Nephron progenitor cell (in vitro differentiated cells): ENCODE measurements at places on chromosomes 12 and 14.

DNA sequence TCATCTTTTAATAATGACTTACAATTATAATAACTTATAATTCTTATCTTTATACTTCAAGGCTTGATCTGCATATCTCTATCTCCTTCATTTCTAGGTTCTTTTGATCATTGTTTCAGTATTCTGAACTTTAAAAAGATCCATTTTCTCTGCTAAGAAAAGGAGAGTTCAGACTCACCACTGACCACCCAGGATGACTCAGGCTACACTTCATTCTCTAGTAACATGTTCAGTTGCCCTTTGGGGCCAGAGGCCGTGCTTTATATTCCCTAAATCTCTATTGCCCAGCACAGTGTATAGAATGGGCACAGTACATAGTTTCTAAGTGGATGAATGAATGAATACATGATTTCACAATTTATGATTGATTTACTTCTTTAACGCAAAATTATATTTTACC is 268.7 kb downstream of the AKAP6 start:
- no peak for DNase-seq

GRCh38 chr14:74127634-74128033 is 42.9 kb downstream of the LIN52 start:
- no peak for DNase-seq

DNA sequence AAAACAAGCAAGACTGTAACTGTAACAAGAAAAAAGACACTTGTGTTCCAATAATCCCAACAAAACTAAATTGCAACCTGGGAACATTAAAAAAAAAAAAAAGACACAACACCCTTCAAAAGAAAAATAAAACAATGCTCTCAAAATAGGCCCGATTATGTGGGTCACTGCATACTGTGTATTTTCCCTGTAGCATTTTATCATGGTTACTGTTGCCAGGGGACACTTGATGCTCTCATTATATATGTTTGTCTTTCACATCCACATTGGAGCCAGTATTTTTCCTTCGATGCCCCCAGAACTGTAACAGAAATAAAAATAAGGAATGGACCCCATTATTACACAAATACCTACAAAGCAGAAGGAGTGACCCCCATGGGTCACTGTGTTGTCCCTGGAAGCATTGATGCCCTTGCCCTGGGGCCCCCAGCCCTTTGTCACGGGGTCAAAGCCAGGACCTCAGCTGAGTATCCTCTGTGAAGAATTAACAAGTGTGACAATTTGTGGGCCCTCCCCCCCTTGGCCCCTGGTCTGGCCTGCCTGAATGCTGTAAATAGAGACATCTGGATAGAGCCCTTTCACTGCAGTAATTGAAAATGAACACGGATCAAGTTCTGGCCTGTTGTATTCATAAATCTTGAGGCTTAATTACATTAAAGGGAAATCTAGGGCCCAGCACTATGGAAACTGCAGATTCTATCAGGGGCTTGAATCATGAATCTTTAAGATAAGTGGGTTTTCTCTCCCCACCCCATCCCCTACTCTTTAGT is 72.8 kb downstream of the C12orf42 start:
- peak; percentile 70 for DNase-seq

GRCh38 chr14:99320105-99320572 is 48.1 kb upstream of the BCL11B start:
- peak; percentile 65 for DNase-seq

DNA sequence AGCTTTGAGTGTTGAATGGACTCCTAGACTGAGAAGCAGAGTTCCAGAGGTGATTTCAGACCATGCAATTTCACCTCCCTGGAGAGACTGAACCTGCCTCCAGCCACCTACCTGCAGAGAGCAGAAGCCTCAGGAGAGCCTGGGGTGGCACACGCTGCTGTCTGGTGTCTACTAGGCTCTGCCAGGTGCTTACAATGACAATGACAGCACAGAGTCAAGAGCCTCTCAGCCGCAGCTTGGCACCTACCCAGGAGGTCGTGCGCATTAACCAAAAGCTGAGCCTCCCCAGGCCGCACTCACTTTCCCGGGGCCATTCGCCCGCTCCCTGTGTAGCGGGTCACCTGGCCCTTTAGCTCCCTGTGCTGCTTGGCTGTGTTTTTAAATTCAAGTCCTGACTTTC is 63.2 kb downstream of the TESC start:
- DNase-seq, result no peak

- DNase-seq, result no peak
These were observed 8.2 kb downstream of the HIP1R start for GRCh38 chr12:122843455-122843854.

DNA sequence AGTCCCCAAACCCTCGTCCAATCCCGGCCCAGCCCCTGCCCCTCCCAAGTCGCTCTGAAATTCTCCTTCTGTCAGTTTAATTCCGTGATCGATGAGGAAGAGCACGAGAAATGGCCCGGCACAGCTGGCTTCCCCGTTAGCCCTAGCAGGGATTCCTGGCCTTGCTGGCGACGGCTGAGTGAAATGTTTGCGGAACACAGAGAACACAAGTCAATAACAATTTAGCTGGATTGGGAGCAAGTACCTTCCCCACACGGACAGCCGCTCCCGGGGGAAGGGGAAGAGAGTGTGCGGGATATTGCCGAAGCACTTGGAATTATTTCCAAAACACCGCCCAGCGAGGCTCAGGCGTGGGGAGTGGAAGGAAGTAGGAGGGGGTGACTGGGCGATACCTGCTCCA is 134.6 kb downstream of the RBM19 start:
- DNase-seq, result peak; percentile 32

DNA sequence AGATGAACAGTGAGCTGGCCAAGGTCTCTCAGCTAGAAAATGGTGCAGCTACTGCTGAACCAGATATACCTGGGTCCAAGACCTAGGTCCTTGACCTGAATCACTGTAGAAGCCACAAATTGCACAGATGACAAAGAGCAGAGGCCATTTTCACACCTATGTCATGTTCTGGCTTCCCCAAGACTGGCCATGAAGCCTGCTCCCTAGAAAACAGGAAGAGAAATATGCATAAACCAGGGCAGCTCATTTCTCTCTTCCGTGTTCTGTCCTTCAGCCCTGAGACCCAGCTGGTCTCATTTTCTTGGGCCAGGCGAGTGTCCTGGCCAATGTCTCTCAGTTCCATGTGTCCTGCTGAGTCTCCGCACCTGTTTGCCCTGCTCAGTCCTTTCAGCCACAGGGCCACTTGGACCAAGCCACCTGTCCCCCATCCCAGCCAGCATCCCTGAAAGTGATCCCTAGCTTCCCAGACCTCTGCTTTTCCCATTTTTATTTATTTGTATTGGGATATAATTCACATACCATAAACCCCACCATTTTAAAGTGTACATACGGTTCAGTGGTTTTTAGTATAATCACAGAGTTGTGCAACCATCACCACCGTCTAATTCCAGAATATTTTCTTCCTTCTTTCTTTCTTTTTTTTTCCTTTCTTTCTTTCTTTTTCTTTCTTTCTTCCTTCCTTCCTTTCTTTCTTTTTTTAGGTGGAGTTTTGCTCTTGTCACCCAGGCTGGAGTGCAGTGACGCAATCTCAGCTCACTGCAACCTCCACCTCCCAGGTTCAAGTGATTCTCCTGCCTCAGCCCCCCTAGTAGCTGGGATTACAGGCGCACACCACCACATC is 27.0 kb downstream of the P2RX7 start:
- no peak for DNase-seq

- DNase-seq, result peak; percentile 41
These were observed 671 bp downstream of the ESYT1 start for GRCh38 chr12:56128670-56129205.

GRCh38 chr14:85663256-85663655 is 133.3 kb downstream of the FLRT2 start:
- DNase-seq, result no peak

DNA sequence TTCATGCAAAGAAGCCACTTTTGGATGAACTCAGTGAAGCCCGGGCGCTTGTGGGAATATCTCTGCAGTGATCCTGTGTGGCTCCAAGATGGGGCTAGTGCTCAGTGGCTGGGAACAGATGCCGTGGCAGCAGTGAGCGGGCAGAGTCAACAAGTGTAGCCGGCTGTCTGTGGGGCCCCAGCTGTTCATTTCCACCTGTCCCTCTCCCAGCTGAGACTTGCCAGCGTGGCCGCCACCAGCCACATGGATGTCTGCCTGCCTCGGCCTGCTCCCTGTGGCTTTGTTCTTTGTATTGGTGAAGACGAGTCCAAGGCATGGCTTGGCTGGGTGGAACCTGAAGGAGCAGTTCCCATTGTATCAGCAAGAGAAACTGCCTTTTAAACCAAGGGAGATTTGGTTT is 77.3 kb downstream of the NOS1 start:
- DNase-seq, result no peak

GRCh38 chr12:130640901-130641300 is 75.2 kb downstream of the RIMBP2 start:
- no peak for DNase-seq

DNA sequence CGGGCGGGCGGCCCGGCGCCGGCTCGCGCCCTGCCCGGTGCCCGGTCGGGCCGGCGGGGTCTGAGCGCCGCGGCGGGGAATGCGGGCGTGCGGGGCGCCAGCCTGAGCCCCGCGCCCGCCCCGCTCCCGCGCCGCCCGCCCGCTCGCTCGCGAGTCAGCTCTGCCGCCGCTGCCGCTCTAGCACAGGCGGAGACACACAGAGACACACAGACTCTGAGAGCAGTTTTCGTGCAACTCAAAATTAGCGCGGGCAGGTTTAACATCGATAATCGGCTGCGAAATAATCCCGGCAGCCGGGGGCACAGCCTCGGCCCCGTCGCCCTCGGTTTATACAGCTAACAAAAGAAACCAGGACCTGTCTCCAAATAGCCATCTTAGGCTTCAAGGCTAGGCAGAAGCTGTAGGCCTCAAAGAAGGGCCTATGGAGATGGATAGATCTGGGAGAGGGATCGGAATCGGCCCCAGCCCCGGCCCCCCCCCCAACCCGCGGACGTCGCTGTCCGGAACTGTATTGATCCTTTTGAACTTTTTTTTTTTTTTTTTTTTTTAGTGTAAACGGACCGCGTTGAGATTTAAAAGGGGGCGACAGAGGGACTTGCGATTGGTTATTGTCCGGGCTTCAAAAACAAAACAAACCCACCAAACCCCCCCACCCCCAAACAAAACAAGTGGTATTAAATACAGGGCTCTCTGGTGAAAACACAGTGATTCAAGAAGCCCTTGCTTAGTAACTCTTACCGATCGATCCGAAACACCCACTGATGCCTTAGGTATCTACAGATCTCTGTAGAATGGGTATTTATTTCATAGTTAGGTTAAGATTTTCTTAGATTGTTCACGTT is 1.1 kb downstream of the ARID2 start:
- peak; percentile 61 for DNase-seq

DNA sequence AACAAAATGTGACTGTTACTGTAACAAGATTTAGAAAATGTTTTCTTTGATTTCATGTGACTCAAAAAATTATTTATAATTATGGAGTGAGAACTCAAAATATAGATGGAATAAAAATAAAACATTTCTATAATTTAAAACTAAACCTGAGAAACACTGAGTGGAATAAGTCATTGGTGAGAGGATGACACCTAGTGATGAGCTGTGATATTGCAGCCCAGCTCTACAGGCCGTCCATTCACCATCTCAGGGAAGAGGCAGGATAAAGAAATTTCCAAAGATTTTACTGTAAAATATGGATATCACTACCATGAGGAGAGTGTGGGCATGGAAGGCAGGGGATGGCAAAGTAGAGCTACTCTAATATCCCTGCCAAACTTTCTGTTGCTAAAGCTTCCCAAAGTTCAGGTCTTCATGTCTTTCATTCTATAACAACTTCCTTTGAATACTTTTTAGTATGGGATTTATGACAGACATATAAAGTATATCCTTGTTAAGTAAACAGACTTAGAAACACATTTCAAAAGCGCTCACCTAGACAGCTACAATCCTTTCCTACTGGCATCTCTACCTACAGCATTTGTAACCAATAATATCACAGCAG is 308.0 kb downstream of the ITPR2 start:
- DNase-seq, result no peak

DNA sequence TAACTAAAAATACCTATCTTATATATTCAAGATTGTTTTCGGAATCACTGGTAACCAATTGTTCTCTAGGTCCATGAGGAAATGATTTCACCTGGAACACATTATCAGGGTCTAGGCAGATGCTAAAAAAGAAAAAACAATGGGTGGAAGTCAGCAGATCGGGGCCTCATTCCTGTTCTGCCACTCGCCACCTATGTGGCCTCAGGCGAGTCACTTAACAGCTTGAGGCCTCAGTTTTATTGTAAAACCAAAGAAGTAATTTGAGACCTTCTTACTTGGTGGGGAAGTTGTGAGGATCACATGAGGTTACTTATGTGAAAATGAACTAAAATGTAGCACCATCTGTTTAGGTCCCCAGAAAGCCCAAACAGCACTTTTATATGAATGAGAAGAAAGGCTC is 6.2 kb upstream of the RNASE10 start:
- DNase-seq, result no peak

DNA sequence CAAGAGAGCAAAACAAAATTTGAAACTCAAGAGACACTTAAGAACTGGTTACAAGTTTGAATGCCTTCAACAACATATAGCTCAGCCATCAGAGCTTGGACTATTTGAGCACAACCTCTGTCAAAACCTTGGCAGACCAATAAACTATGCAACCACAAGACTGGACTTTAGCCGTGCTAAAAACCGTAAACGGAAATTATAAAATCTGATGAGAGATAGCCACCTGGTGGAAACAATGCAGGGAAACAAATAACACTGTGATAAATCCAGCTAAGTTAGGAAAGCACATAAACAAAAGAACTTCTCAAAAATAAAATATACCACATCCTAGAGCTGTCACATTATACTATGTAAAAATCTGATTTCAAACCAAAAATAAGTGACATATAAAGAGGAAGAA is 1074.2 kb upstream of the NOVA1 start:
- DNase-seq, result no peak

DNA sequence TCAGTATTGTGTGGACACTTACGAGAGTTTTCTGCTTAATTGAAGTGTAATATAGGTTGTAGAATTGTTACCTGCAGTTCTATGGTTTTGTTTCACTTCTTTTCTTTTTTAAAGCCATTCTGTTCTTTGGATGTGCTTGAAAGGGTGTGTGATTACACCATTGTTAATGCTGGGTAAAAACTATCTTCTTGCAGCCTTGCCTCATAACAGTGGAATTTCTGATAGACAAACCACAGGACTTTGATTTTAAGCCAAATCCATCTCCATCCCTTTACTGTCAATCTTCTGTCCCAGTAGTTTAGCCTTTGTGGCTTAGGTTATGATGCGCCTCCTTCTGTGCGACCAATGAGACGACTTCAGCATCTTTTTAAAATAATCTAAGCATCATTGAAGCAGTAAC is 182.3 kb downstream of the PELI2 start:
- no peak for DNase-seq
